ENCODE measurements at places on chromosomes 6 and 20. TPM values are rescaled to one million over a fixed set of nuclear protein-coding genes. Genes with fewer than 3 reads are reported as not detected.

DNA sequence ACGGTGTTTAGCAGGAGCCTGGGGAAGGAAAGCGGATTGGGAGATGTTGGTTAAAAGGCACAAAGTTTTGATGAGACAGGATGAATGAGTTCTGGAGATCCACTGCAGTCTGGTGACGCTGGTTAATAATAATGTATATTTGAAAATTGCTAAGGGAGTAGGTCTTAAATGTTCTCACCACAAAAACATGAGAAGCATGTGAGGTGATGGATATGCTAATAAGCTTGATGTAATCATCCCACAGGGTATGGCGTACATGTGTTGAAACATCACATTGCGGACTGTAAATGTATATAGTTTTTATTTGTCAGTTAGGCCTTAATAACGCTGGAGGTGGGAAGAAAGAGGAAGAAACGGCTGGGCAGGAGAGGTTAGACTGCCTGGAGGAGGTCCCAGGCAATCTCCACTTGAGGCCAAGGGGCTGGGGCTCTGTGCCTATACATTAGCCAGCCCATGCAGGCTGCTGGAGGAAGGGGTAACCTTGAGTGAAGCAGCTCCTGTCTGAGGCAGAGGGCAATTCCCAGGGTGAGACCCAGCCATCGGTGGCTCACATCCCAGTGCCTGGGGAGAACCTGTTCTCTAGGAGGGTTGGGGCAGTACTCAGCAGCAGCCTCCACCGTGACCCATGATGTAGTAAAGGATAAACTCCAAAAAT is 188.2 kb upstream of the QKI start:
- DNase-seq = no peak

GRCh38 chr6:47419621-47420020 is 58.0 kb upstream of the CD2AP start:
- DNase-seq = no peak

DNA sequence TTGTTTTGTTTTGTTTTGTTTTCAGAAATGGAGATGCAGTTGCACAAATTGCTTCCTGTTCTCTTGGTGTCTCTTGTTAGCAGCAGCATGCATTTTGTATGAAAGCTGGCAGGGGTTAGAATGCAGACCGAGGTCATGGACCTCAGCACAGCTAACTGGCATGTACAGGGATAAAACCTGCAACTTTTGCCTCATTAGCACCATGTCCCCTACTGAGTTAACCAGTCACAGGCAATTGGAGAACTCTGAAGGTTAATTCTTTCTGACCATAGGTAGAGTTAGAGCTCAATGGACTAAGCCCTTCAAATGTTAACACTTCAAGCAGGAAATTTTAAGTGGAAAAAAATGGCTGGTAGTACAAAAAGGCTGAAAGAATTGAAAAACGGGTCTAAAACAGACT is 377.1 kb downstream of the ADGRB3 start:
- DNase-seq = no peak

DNA sequence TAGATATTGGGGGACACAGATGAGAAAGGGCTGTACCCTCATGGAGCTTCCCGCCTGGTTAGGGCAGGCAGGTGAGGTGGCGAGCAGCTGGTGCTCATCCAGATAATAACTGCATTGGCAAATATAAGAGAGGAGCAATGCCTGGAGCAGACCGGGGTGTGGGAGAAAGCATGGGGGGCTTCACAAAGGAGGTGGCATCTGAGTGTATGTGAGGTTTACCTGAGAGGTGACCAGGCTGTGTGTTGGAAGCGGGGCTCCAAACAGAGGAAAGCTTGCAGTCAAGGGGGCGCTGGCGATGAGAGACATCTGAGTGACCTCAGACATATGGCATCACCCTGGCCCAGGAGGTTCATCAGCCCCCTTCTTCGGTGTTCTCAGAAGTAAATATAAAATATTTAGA is 72.1 kb upstream of the PMEPA1 start:
- no peak for DNase-seq

GRCh38 chr20:51244466-51244865 is 221.6 kb upstream of the KCNG1 start:
- no peak for DNase-seq

- DNase-seq = no peak
Measured at GRCh38 chr6:125574604-125575003, 174.8 kb upstream of the HEY2 start.

DNA sequence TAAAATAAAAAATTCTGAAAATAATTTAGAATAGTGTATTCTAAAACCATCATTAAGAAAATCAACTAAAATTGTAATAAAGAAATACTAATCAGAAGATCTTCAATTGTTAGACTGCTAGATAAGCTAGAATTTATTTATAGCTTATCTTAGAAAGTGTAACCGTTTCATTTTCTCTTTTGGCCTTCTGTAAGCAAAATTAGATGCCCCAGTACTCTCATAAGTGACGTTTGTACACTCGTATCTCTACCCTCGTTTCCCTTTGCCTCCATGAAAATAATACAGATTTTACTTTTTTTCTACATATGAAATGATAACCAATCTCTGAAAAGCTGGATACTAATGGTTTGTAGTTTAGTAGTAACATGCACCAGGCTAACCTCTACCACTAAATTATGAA is 19.8 kb downstream of the DSE start:
- DNase-seq = no peak

- DNase-seq = no peak
Measured at GRCh38 chr20:12847872-12848271, 160.9 kb upstream of the SPTLC3 start.

GRCh38 chr6:124857746-124858145 is 104.5 kb upstream of the RNF217 start:
- no peak for DNase-seq

- DNase-seq = no peak
Measured at GRCh38 chr6:68976260-68976659, 341.2 kb downstream of the ADGRB3 start.

GRCh38 chr20:61739086-61739831 is 326.4 kb downstream of the TAF4 start:
- no peak for DNase-seq

GRCh38 chr6:17552861-17553260 is 47.2 kb upstream of the FAM8A1 start:
- no peak for DNase-seq

DNA sequence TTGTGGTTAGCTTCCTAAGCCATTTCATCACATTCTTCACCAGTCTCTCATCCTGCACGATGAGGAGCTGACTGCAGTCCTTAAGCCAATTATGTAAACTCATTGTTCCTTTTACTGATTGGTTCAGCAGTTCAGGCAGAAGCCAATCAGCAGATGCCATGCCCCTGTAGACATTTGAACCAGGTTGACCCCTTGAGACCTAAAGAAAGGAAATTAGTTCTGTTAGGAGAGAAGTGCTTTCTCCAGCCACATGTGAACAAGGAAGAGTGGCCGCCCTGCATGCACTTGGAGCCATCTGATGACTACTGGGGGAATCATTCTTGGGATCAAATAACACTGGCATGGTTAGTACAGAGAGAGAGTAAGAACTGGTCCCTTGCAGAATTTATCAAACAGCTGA is 535.2 kb upstream of the ID4 start:
- DNase-seq = no peak

DNA sequence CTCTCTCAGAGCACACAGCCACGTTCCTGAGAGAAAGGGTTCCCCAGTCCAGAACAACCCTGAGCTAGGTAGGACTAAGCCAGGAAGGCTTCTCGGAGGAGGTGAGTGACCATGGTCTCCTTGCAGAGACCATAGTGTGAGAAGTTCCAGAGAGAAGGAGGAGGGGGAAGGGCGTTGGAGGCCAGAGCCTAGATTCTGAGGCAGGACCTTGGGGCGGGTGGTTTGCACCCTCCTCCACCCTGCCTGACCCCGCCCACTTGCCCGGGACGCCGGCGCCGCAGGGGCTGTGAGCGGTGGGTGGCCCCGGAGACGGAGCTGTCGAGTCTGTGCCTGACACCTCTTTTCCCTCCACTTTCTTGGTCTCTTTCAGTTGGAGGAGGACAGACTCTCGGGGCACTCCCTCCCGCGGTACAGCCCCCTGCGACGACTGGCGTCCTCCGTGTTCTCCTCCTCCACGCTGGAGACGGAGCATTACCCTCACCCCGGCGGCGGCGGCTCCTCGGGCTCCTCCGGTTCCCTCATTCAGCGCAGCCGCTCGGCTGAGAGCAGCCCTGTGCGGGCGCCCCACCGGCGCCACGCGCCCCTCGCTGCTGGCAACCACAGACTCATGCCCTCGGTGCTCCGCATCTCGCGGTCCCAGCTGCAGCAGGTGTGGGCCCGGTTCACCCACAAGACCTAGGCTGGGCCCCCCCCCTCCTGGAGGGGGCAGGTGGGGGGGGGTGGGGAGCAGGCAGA is 26.2 kb downstream of the TTBK1 start:
- peak; percentile 25 for DNase-seq

The SPATA25 gene
- total RNA-seq = 5.0 TPM

The HSPA1L gene
- total RNA-seq = 3.6 TPM

Data from thyroid gland (tissue), 4 donors.